ENCODE measurements at places on chromosomes 1 and 21. TPM values are rescaled to one million over a fixed set of nuclear protein-coding genes. Genes with fewer than 3 reads are reported as not detected.

DNA sequence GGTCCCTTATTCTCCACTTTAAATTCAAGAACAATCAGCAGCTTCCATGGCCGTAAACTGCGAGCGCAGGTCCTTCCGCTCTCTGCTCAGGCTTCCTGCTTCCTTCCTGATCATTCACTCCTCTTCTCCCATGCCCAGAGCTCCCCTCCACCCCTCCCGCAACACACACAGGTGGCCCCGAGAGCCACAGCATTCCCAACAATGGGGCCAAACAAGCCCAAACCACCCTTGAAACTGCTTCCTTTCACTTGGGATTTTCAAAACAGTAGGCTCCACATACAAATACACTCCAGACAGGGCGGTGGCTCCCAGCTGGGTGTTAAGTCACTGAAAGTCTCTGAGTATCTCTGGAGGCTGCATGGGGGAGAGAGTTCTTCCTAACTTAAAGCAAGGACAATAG is 11.4 kb downstream of the FAM89A start:
- DNase-seq = no peak

GRCh38 chr1:112956544-112957132 is 642 bp upstream of the SLC16A1 start:
- no peak for DNase-seq

DNA sequence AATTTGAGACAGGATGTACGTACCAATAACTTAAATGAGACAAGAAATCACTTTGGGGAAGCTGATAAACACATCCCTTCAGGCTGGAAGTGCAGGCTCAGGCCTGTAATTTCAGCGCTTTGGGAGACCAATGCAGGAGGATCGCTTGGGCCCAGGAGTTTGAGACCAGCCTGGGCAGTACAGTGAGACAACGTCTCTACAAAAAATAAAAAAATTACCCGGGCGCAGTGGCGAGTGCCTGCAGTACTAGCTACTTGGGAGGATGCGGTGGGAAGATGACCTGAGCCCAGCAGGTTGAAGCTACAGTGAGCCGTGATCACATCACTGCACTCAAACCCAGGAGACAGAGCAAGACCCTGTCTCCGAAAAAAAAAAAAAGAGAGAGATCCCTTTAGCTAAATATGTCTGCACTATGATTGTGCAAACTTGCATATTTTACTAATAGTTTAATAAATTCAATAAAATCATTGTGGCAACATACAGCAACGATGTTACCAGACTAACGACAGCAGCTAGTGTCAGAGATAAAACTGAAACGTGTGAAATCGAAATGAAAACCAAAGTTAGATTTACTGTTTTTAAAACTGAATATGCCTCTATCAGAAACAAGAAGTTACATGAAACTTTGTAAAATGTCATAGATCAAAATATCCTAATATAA is 54.7 kb downstream of the CD2 start:
- DNase-seq = no peak

Gene LCE1A
- not detected for total RNA-seq

DNA sequence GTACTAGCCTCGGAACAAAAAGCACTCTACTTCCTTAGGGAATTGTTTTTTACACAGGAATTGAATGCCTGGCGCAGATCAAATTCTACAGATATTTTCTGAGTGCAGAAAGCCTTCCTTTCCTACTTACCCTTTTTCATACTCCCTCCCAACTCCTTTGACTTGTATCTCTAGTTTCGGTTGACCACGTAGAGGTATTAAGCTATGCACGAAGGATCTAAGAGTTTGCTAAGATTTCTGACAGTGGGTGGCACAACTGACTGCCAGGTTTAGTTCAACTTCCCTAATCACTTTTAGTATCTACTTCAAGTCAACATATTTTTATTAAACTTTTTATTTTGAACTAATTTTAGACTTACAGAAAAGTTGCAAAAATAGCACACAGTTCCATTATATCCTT is 5.0 kb downstream of the TOR1AIP2 start:
- no peak for DNase-seq

- DNase-seq = no peak
Measured at GRCh38 chr1:64545118-64545843, 75.4 kb downstream of the CACHD1 start.

Gene RPAP2
- 25.3 TPM for total RNA-seq

Gene OLIG2
- not detected for total RNA-seq

DNA sequence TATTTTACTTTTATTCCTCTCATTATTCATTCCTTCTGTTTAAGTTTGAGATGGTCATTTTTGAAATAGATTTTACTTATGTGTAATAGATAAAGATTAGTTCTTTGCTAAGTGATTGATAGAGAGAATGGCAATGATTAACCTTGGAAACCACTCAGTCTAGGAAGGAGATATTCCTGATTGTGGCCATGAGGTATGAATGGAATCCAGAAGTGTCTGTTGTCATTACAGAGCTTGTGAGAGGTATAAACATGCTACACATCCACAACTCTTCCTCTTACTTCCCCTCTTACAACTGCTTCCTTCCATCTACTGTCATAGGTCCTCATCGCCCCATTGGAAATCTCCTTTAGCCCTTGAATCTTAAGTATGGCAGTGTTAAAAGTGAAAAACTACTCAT is 988.8 kb upstream of the B3GALT2 start:
- DNase-seq = no peak

Gene ASCL5
- not detected for total RNA-seq

DNA sequence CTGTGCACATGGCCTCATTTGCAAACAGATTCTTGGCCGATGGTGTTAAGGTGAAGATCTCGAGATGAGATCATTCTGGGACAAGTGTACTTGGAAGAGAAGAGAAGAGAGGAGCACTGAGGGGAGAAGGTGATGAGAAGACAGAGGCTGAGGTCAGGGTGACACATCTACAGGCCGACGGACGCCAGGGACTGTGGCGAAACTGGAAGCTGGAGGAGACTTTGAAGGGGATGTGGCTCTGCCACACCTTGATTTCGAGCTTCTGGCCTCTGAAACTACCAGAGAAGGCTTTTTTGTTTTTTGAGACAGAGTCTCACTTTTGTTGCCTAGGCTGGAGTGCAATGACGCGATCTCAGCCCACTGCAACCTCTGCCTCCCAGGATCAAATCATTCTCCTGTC is 137.5 kb upstream of the TMEM51 start:
- DNase-seq = no peak

- no peak for DNase-seq
Measured at GRCh38 chr1:219871427-219872057, 56.8 kb downstream of the SLC30A10 start.

Gene CBR3
- total RNA-seq = 2.0 TPM

DNA sequence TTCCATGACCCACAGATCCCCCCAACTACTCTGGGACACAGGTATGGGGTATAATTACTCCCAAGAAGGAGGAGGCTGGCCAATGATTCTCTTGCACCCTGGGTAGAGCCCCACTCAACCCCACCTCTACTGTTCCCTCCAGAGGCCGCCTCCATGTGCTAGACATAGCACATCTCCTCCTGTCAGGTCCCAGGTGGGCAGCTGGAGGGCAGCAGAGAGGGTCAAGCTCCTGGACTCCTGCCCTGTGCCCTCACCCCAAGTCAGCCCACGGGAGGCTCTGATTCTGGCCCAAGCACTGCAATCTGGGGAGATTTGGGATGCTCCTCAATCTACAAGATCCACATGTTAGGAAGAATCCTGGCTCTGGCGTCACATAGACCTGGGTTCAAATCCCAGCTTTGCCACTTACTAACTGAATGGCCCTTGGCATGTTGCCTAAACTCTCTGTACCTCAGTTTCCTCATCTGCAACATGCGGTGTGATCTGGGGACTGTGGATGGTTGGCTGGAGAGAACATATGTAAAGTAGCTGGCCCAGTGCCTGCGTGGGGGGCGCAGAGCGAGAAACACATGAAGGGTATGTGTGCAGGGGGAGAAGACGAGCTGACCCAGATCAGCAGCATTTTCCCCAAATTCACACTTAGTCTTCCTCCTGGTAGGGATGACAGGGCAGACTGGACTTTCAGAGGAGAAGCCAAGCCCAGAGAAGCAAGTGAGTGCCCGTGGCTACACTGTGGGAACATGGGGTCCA is 23.2 kb downstream of the TNNT2 start:
- peak; percentile 10 for DNase-seq

Gene MNDA
- 2.7 TPM for total RNA-seq

Gene RPTN
- total RNA-seq = not detected

DNA sequence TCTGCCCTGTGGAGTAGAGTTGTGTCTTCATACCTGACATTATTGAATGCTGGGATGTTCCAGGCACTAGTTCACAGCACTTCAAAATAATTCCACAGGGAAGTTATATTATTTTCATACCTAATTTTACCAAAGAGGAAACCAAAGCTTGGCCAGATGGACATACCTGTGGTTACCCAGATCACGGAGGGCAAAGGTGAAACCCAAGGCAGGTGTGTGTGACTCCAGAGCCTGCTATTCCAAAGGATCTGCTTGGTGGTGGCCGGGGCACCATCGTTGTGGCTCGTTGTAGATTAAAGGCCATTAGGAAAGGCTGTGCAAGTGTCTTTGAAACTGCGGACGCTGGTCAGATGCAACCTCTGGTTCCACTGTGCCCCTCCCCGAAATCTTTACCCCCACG is 108.6 kb downstream of the ZBTB18 start:
- DNase-seq = no peak

- no peak for DNase-seq
Measured at GRCh38 chr1:153646672-153647345, 11.7 kb upstream of the SNAPIN start.

DNA sequence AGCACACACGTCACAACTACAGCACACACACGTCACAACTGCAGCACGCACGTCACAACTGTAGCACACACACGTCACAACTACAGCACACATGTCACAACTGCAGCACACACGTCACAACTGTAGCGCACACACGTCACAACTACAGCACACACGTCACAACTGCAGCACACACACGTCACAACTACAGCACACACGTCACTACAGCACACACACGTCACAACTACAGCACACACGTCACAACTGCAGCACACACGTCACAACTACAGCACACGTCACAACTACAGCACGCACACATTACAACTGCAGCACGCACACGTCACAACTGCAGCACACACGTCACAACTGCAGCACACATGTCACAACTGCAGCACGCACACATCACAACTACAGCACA is 322.6 kb upstream of the AJAP1 start:
- no peak for DNase-seq

Gene CAP1
- total RNA-seq = 66.0 TPM
